ENCODE measurements at places on chromosomes 2 and 18.

DNA sequence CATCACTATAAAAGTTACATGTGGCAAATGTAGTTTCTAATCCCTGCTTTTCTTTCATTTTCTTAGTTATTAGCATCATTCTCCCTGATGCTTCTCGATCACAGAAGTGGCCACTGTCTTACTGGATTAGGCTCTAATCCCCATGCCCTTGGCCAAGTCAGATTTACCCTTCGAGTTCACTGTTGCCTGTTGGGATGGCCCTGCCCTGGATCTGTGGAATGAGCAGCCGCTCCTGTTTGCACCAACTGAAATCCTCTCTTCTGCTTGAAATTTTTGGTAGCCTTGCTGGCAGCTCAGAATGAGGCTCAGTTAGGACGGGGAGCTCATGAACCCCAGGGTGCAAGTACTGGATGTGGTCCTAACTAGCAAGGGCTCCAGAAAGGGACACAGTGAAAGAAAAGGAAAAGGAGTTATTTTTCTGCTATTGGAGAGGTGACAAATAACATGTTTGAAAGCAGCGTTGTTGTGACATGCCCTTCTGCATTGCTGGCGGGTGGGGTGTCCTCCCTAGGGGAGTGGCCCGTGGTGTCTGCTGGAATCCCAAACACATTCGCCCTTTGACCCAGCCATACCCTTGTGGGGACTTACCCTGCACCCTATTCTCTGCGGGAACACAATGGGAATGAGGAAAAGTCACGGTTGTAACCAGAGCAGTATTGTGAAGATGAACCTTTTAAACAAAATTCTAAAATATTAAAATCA, 34.5 kb downstream of the RBFA start:
- DNase-seq: no peak

- DNase-seq: no peak
These were observed 274.0 kb upstream of the FAM98A start for GRCh38 chr2:33873076-33873605.

- DNase-seq: no peak
These were observed 40.5 kb downstream of the NHEJ1 start for GRCh38 chr2:219120082-219120481.

DNA sequence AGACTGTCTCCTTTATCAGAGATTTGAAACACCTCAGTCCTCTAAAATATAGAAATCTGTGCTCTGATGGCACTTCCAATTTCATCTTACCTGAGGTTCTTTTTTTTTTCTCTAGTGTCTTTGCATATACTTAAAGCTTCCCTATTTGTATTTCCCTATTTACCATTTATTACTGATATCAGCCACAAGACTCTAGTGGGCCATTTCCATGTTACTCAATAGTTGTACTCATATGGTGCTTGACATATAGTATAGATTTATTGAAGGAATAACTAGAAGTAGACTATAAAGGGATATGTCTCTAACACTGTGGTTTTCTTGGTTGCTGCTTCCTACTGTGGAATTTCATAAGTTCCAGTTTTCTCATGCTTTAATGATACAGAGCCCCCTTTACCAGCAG, 3.0 kb downstream of the RBM45 start:
- DNase-seq: no peak

GRCh38 chr2:9819551-9819950, 23.7 kb upstream of the TAF1B start:
- no peak for DNase-seq

DNA sequence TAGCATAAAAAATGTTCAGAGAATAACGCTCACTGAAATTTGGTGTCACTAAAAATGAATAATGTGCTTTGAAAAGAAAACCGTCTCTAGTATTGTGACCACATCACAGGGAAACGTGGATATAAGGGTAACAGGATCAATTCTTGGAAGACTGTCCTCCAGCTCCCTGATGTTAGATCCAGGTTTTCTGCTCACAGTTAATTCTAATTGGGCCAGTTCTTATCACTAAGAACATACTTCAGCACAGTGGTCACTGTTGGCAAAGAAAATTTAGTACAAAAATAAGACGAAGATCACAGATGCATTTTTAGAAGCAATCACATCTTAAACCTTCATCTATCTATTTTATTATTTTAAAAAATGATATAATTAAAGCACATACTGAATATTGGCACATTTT, 57.0 kb upstream of the CD226 start:
- DNase-seq: no peak

Data from progenitor cell of endocrine pancreas (in vitro differentiated cells).